Amniotic epithelial cell (primary cell): ENCODE measurements at places on chromosomes 3 and 15.

GRCh38 chr3:41307065-41307464 is 107.8 kb downstream of the CTNNB1 start:
- DNase-seq: no peak

DNA sequence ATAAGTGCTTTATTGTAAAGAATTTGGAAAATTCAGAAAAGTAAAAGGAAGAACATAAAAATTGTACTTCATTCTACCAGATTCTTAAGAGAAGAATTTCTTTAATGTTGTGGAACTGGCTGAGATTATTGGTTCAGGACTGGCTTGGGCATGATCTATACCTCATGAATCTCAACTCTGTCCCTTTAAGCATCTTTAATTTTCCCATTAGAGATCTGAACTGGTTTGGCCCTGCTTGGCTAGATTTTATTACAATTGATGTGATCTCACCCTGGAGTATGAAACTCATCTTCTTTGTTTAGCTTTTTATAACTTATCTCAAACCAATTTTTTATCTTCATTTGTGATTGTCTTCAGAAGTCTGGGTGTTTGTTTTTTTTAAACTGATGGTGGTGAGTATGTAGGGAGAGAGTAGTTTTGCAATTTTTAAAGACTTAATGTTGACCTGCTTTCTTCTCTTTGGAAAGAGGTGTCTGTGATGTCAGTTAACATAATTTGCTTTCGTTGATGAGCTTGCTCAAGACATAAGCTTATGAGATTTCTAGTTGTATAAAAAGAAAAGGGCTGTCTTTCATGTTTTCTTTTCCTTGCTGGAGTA is 61.9 kb downstream of the ZNF609 start:
- peak; percentile 85 for DNase-seq

- no peak for DNase-seq
Observed at GRCh38 chr3:49942651-49943050, 2.7 kb downstream of the RBM6 start.

- DNase-seq: peak; percentile 40
Observed at GRCh38 chr3:63228677-63229076, 49.4 kb upstream of the SYNPR start.

DNA sequence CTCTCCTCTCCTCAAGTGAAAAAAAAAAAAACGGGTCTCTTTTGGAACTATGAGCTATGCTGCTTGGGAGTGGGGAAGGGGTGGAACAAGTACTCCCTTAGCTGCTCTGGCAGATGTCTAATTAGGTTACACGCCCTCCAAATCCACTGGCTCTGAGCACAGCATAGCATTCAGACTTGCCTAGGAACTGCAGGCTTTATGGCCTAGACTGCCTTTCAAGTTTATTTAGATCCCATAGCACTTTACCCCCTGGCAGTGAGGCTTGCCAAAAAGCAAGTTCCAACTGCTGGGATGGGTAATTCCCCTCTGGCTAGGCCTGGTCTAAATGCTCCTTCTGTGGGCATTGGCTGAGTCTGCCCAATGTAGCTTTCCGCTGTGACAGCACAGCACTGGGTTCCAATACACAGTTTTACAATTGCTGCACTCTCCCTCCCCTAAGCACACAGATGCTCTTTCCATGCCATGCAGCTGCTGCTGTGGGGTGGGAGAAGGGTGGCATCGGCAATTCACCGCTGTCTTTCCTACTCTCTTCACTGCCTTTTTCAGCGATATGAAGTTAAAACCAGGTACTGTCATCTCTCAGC is 152.8 kb downstream of the KCNAB1 start:
- no peak for DNase-seq

GRCh38 chr3:16316847-16317560 is 52.0 kb downstream of the OXNAD1 start:
- no peak for DNase-seq

GRCh38 chr3:133856316-133856715 is 39.4 kb downstream of the RAB6B start:
- no peak for DNase-seq

GRCh38 chr15:41669701-41670100 is 9.5 kb downstream of the MGA start:
- no peak for DNase-seq

- no peak for DNase-seq
Observed at GRCh38 chr15:101642361-101642760, 9.8 kb downstream of the TM2D3 start.

DNA sequence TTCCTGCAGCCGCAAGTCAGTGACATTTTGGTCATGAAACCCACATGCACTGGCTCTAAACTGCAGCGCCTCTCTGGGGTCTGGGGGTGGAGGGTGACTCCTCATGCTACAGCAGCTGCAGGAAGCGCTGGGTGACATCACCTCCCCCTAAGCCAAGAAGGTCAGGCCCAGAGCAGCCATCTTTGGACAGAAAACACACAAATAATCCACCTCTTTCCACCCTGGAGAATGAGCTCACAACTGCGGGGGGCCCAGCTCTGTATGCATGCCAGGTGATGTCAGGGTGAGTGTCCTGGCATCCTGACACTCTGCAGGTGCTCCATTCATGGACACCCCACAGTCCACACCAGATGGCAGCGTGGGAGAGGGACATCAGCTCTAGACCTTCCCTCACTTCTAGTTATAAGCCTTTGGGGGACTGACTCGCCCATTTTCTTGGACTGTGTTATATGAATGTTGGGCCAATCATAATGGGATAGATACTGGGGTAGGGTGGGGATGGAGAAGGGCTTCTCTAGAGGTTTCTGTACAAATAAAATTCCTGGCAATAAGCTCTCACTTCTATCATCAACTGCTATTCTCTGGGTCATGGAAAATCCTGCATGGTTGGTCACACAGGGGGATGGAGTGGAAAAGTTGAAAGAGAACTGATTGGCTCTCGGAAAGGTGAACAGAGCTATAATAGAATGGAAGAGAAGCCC is 70.7 kb upstream of the THBS1 start:
- no peak for DNase-seq

GRCh38 chr15:26889298-26889898 is 22.5 kb downstream of the GABRA5 start:
- peak; percentile 50 for DNase-seq

DNA sequence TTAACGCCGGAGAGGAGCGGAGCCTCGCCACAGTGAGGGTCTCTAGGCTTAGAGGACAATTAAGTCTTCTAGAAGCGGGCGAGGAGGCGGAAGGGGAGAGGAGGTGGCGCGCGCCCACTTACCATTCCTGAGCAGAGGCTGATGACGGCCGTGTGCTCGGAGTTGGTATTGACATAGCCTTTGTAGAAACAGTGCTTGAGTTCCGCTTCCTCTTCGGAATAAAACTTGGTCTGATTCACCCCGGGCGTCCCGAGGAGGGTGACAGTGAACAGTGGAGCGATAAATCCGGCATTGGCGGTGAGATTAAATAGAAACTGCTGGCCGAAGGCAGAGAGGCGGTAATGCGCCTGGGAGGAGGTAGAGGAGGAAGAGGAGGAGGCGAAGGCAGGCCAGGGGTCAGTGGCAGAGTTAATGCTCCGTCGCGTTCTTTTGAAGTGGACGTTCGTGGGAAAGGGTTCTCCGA is 1.3 kb downstream of the ADAMTS9 start:
- peak; percentile 61 for DNase-seq

DNA sequence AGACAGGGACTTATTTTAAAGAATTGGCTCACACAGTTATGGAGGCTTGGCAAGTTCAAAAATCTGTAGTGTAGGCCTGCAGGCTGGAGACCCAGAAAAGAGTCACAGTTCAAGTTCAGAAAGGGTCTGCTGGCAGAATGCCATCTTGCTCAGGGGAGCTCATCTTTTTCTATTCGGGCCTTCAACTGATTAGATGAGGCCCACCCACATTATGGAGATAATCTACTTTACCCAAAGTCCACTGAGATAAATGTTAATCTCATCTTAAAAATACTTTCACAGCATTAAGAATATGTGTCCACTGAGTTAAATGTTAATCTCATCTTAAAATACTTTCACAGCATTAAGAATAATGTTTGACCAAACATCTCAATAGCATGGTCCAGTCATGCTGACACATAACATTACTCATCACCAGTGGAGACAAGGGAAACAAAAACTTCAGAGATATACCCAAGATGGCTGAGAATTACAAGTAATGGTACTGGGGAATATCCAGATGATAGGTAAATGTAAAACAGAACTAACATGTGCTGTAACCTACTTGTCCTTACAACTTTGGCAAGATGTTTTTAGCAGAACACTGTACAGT is 74.3 kb upstream of the STAC start:
- no peak for DNase-seq

GRCh38 chr3:133954717-133955360 is 59.2 kb upstream of the RAB6B start:
- no peak for DNase-seq

DNA sequence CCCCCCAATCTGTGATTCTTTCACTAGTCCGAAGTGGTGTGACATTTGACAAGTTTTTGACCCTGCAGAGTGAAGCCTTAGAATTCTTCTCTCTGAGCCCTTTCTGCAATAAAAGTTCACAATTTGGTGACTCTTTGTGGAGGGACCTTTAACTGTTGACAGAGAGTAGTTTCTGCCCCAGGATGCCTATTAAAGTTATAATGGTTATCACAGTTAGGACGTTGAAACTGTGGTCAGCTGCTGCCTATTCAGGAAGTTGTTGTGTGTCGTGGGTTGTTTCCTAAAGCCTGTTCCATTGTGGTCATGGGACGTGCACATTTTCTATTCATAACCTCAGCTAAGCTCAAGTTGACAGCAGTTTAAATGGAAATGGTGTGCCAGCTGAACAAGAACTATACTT is 274.5 kb downstream of the NEK10 start:
- DNase-seq: no peak

GRCh38 chr15:63888146-63888545 is 54.4 kb upstream of the HERC1 start:
- no peak for DNase-seq

- no peak for DNase-seq
Observed at GRCh38 chr3:141152801-141153678, 78.6 kb upstream of the PXYLP1 start.

DNA sequence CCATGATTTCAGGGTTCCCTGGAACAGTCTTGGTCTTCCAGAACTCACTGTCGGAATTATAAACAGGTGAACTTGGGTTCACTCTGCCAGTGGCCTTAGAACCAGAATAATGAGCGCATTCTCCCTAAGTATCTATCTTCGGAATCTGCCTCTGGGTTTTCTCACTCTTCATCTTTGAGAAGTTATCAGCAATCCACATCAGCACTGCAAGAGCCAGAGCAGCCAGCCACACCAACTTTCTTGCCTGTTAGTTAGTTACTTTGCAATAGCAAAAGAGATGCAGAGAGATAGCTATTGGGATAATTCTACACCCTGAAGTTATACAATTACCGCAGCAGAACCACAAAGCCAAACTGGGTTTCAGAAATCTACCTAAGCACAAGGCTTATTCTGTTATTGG is 25.8 kb downstream of the GLB1 start:
- no peak for DNase-seq

DNA sequence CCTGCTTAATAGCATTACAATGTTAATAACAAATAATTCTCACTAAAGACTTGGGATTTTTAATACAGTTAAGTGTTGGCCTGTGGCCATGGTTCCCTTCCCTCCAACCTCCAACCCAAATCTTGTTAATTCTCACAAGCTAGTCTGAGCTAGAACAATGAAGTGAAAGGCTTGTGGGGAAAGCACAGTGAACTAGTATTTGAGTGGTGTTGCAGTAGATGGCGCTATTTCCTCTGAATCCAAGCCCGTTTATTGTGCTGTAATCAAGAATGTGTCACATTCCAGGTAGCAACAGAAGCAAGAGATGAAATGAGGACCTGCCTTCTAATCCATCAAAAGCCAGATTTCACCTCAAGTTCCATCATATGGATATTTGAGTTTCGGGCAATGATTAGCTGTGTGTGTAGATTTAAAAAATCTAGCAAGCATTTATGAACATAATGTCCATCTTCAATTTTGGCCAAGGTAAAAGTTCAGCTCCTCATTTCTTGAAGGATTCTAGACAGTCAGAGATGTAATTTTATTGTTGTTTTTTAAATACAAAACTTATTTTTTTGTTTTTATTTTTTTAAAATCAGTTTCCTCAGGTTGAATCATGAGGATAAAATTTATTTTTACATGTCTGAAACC is 160.7 kb downstream of the SQOR start:
- peak; percentile 60 for DNase-seq

DNA sequence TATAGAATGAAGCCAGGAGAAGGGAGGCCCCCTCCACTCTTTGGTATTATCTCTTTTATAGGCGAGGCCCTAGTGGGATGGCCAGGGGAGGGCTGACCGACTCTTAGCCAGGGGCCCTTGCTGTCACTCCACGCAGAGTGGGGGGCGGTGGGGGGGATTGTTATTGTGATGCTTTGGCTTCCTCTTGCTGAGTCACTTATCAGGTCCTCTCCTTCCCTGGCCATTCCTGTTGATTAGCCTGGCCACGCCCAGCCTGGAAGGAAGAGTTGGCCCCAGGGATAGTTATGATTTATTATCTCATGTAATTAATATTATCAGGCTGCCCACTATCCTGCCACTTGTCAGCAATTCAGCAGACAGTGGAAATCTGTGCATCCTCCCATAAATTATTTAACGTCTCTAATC is 25.5 kb upstream of the SKOR1 start:
- no peak for DNase-seq

DNA sequence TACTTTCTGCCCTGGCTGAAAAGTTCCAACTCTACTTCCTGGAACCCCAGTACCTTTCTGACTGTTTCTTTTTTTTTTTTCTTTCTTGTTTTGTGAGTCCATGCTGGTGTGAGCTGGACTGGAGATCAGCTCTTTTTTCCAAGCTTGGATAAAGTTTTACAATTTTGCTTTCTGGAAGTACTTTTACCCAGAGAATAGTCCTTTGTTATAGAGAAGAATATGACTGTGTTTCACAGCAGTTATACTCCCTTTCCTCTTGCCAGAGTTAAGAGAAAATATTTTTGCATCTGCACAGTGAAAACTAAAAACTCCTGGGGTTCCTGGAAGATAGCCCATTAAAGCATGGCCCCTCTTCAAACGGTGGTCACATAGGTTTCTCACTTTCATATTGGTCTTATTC is 1100.6 kb downstream of the OTOL1 start:
- no peak for DNase-seq

DNA sequence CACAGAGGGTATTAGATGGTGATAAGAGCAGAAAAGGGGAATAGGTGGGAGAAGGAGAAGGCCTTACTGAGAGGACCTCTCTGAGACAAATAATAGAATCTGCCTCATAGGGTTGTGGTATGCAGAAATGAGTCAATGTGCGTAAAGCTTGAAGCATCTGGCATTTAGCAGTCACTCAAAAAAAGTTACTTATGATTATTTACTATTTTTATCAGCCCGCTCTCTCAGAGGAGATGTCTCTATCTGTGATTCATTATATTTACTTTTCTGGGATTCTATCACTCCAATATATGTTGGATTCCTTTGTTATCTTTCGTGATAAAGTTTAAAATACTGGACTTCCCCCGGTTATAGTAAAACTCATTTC is 4.6 kb upstream of the TM4SF1 start:
- peak; percentile 96 for DNase-seq

GRCh38 chr15:80654299-80654698 is 40.8 kb upstream of the ABHD17C start:
- DNase-seq: no peak

- DNase-seq: peak; percentile 100
Observed at GRCh38 chr15:85667491-85668424, 127.0 kb downstream of the KLHL25 start.

GRCh38 chr3:21835264-21835663 is 84.3 kb upstream of the ZNF385D start:
- DNase-seq: no peak

- DNase-seq: no peak
Observed at GRCh38 chr3:83500422-83500821, 1458.4 kb upstream of the CADM2 start.

- no peak for DNase-seq
Observed at GRCh38 chr3:147215660-147216059, 190.7 kb downstream of the ZIC4 start.

- no peak for DNase-seq
Observed at GRCh38 chr3:13370055-13370454, 50.1 kb downstream of the NUP210 start.

GRCh38 chr3:36823806-36824205 is 59.5 kb upstream of the DCLK3 start:
- no peak for DNase-seq
